ENCODE measurements at places on chromosomes 3 and 15.

GRCh38 chr3:45092132-45093031, 53.8 kb downstream of the CDCP1 start:
- no peak overlapping the region for H3K4me3 ChIP-seq
- H3K27me3 ChIP-seq, result no peaks in the 10 kb centered on the region
- H3K27ac ChIP-seq, result no peak overlapping the region
- DNase-seq, result no peak

DNA sequence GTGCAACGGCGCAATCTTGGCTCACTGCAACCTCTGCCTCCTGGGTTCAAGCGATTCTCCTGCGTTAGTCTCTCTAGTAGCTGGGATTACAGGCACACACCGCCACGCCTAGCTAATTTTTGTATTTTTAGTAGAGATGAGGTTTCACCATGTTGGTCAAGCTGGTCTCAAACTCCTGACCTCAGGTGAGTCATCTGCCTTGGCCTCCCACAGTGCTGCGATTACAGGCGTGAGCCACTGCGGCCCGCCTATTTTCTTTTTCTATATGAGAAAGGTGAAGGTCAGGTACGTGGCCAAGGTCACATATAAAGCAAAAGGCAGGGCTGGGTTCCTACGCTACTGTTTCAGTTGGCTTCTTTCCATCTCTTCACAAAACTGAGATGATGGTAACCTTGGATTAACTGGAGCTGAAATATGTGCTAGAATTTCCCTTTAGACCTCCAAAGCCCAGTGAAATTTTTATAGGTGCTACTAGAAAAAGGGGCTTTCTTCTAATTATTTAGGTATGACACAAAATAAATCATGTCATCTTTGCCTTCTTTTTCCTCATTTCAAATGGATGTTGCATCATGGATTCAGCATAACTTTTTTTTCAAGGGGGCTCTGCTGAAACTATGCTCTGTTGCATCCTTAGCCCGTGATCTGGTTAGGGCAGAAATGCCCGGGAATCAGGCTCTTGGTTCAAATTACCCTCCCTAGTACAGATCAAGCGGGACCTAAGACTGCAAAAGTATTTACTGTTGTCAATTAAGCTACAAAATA, 68.5 kb downstream of the MYO1E start:
- no peaks in the 10 kb centered on the region for H3K36me3 ChIP-seq
- no peak for DNase-seq
- H3K4me1 ChIP-seq, result no peaks in the 10 kb centered on the region

DNA sequence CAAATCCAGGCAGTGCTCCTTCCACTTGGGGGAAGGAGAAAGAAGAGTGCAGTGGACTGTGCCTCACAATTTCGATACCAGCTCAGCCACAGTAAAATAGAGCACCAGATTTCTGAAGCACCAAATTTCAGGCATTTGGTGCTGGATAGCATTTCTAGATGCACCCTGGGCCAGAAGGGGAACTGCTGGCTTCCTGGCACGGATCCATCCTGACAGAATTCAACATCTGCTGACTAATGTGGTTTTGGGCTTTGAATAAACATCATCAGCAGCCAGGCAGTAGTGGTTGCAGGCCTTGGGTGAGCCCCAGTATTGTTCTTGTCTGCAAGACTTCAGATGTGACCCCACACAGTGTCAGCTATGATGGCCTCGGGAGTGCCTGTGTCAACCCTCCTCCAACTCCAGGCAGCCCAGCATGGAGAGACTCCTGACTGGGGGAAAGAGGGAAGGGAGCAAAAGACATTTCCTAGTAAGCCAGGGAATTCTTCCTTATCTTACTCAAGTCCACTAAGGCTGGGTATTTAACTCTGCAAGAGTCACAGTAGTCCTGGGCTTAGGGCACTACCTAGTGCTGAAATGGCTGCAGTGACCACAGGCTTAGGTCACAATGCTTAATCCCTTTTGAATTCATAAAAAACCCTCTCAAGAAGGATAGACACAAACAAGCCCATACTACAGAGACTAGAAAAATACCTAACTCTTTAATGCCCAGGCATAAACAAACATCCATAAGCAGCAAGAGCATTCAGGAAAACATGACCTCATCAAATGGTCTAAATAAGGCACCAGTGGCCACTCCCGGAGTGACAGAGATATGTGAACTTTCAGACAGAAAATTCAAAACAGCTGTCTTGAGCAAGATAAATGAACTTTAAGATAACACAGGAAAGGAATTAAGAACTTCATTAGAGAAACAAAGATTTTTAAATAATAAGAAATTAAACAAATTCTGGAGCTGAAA, 74.7 kb downstream of the SPATA16 start:
- no peak for DNase-seq
- H3K27ac ChIP-seq, result no peak overlapping the region
- H3K27me3 ChIP-seq, result peaks cover 3% of the 10 kb centered on the region
- H3K36me3 ChIP-seq, result no peaks in the 10 kb centered on the region
- H3K4me1 ChIP-seq, result no peaks in the 10 kb centered on the region
- H3K4me3 ChIP-seq, result no peak overlapping the region

GRCh38 chr15:96311956-96312294, 18.6 kb upstream of the NR2F2 start:
- H3K4me1 ChIP-seq, result no peaks in the 10 kb centered on the region
- no peak overlapping the region for H3K4me3 ChIP-seq
- no peak for DNase-seq
- no peaks in the 10 kb centered on the region for H3K27me3 ChIP-seq
- H3K27ac ChIP-seq, result no peak overlapping the region

DNA sequence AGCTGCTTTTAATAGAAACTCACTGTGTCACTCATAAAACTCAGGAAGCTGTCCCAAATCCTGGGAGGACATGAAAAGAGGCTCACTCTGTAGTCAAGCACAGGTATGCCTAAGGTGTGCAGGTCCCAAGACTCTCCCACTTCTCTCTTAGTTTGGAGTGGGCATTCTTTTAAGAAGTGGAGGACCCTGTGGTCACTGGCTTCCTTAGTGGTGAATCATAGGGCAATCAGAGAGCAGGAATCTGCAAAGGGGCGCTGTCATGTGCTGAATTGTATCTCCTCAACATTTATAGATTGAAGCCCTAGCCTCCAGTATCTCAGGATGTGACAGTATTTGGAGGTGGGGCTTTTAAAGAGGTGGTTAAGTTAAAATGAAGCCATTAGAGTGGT, 47.2 kb upstream of the ZBTB38 start:
- H3K36me3 ChIP-seq, result peaks cover 6% of the 10 kb centered on the region
- H3K27ac ChIP-seq, result no peak overlapping the region
- H3K4me1 ChIP-seq, result no peaks in the 10 kb centered on the region
- H3K4me3 ChIP-seq, result no peak overlapping the region

- H3K27me3 ChIP-seq, result no peaks in the 10 kb centered on the region
- DNase-seq, result no peak
- H3K4me3 ChIP-seq, result no peak overlapping the region
- no peak overlapping the region for H3K27ac ChIP-seq
- H3K4me1 ChIP-seq, result peaks cover 21% of the 10 kb centered on the region
- H3K36me3 ChIP-seq, result no peaks in the 10 kb centered on the region
Measured at GRCh38 chr3:63874769-63875168, 11.1 kb downstream of the ATXN7 start.

GRCh38 chr3:170679190-170679589, 93.3 kb upstream of the SLC7A14 start:
- H3K4me1 ChIP-seq, result no peaks in the 10 kb centered on the region
- H3K27ac ChIP-seq, result no peak overlapping the region
- no peak for DNase-seq
- peaks cover 1% of the 10 kb centered on the region for H3K27me3 ChIP-seq
- peaks cover 19% of the 10 kb centered on the region for H3K36me3 ChIP-seq
- no peak overlapping the region for H3K4me3 ChIP-seq

- H3K27ac ChIP-seq, result no peak overlapping the region
- DNase-seq, result no peak
- no peaks in the 10 kb centered on the region for H3K27me3 ChIP-seq
- H3K4me1 ChIP-seq, result peaks cover 6% of the 10 kb centered on the region
Measured at GRCh38 chr3:197804511-197804910, 13.5 kb downstream of the LRCH3 start.

GRCh38 chr3:127004641-127005397, 21.9 kb downstream of the PLXNA1 start:
- no peaks in the 10 kb centered on the region for H3K36me3 ChIP-seq
- no peak overlapping the region for H3K4me3 ChIP-seq
- DNase-seq, result no peak

- DNase-seq, result no peak
- H3K36me3 ChIP-seq, result no peaks in the 10 kb centered on the region
- no peak overlapping the region for H3K4me3 ChIP-seq
Measured at GRCh38 chr3:88033808-88034207, 25.0 kb downstream of the CGGBP1 start.

DNA sequence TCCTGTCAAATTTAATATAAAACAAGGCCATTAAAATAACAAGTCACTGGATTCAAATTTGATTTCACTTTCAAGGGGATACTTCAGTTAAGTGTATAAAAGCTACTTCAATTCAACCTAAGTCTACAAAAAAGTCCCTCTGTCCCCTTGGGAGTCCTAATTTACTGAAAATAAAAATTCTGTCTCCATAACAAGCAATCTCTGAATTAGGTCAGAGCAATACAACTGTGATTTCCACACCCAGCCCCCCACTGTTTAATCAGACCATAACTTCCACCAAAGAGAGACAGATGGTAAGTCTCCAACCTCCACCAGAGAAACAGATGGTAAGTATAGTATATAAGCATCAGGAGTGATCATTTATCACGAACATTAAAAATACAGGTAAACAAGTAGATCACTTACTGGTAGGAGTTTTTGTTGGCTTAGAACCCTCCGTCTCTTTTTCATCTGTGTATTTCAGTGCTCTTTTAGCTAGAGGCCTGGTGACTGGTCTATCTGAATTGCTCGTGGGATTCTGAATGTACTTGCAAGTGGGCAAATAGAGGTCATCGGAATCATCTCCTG, 12.1 kb downstream of the SGO1 start:
- peak overlapping the region; percentile 21 for H3K4me3 ChIP-seq
- no peaks in the 10 kb centered on the region for H3K27me3 ChIP-seq
- DNase-seq, result no peak
- H3K36me3 ChIP-seq, result no peaks in the 10 kb centered on the region
- peaks cover 20% of the 10 kb centered on the region for H3K4me1 ChIP-seq
